ENCODE measurements at places on chromosomes 3 and 15. TPM values are rescaled to one million over a fixed set of nuclear protein-coding genes. Genes with fewer than 3 reads are reported as not detected.

The ADAMTSL3 gene
- total RNA-seq = 6.7 TPM

The GHRL gene
- 5.1 TPM for total RNA-seq

The CLDN16 gene
- total RNA-seq = 1.8 TPM

The TMOD2 gene
- 6.8 TPM for total RNA-seq

The ATRIP gene
- 2.8 TPM for total RNA-seq

- no peak for DNase-seq
Measured at GRCh38 chr3:115341208-115341607, 194.1 kb upstream of the ZBTB20 start.

- DNase-seq = no peak
Measured at GRCh38 chr15:68401496-68402431, 30.2 kb downstream of the ITGA11 start.

- DNase-seq = no peak
Measured at GRCh38 chr3:40099871-40100270, 209.6 kb upstream of the EIF1B start.

DNA sequence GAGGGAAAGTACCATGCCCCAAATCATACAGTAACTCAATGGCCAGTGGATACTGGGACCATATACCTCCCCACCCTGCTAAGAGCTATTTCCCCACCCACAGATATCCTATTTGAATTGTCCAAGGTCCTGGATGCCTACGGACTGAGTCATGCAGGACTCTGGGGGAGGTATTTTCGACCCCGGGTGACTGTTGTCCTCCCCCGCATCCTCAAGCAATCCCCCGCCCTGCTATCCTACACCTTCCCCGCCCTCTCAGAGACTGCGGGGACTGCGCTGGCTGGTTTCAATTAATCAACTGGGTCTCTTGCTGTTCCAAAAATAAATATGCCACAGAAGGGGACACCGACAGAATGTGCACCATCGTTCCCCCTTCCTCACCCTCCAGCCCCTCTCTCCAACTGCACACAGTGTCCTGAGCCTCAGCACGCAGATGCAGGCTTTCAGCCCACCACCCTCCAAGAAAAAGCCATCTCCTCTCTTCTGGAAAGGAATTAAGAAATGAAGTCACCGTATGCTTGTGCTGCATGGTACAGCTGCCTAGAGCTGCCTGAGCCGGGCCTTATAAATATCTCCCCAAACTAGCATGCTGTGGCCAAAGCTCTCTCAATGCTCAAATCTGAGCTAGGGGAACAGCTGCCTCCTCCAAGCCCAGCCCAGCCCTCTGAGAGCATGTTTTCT, 8.1 kb downstream of the CAV3 start:
- DNase-seq = no peak

GRCh38 chr3:159174715-159175692, 373.1 kb downstream of the MFSD1 start:
- DNase-seq = no peak

DNA sequence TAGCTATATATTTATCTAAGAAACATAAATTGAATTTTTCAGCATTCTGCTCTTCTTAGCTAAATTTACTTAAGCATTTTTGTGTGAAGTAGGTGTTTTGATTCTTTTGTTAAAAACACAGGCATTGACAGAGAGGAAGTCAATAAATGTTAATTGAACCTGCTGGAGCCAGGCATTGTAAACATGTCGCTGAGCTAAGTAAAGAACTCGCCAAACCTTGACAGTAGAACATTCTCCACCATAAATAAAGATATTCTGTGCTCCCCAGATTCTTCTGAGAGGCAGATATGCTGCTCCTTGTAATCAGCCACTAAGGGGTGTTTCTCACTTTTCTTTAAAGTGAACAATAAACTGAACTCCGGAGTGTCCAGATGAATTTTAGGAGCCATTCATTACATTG, 38.4 kb downstream of the SYNM start:
- DNase-seq = no peak

DNA sequence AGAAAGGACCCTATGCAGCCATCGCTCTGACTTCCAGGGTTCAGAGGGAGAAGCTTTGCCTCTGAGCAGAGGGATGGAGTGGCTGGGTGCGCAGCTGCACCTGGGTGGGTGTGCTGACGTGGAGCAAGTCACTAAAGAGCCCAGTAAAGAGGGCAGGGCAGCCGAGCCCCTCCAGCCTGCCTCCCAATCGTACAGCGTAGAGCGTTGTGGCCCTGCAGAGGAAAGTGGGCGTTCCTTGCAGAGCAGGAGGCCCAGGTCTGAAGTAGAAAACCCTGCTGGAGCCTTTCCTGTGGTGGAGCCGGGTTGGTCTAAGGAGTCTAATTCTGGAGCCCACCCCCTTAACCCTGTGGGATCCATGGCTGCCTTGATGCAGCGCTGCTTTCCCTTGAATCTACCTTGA, 61.0 kb downstream of the ABTB1 start:
- no peak for DNase-seq

- no peak for DNase-seq
Measured at GRCh38 chr3:118949113-118949760, 85.4 kb downstream of the IGSF11 start.

DNA sequence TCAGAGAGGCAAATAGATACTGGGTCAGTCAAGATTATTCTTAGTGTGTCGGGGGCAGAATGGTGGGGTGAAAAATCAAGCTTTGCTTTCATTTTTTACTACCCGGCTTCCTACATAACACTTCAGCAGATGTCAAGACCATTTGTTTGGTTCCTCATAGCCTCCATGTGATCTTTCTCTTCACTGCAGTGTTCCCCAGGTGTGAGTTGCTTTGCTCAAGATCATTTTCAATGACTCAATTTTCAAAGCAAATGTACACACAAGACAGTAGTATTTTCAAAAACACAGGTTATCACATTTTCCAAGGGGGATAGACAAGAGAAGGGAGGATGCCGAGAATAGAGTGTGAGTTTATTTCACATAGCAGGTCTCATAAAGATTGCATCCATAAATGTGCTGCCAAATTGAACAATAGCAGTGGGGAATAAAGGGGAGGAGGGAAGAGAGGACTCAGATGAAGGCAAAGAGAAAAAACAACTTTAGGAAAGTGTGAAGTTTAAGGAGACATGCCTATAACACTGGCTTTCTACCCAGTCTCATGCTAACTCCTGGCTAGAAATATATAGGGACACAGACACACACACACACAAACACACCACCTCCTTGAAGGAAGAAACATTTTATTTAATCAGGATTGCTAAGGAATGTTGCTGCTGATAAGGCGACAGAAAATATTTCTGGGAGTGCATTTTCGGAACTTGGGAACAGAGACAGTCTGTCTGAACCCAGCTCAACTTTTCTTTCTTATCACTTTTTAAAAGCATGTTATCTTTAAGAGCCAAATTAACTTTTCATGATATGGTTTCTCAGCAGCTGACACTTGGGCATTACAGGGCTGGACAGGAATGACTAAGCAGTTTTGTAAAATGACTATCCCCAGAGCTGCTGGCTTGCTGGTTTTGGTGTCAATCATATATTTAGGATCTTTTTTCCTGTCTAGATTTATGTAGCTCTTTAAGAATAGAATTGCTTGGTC, 402.4 kb downstream of the RBMS3 start:
- DNase-seq = no peak

- DNase-seq = no peak
Measured at GRCh38 chr15:51367322-51367976, 26.0 kb downstream of the GLDN start.

GRCh38 chr3:83625261-83625660, 1333.5 kb upstream of the CADM2 start:
- no peak for DNase-seq
